ENCODE measurements at places on chromosomes 13 and 19.

GRCh38 chr13:33367926-33368325, 82.4 kb upstream of the STARD13 start:
- no peak for DNase-seq

GRCh38 chr19:271856-272255, 19.3 kb downstream of the PLPP2 start:
- no peak for DNase-seq

DNA sequence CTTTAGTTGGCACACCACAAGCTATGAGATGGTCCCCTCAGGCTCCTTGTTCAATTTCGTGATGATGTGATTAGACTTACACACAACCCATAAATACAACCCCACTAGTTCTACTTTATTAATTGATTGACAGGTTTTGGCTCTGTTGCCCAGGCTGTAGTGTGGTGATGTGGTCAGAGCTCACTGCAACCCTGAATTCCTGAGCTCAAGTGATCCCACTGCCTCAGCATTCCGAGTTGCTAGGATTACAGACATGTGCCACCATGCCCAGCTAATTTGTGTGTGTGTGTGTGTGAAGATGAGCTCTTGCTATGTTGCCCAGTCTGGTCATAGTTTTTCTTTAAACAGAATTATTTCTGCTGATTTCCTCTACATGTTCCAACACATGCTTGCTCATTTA, 17.5 kb upstream of the HTR2A start:
- DNase-seq = no peak

- no peak for DNase-seq
Observed at GRCh38 chr13:46751811-46752635, 44.9 kb downstream of the ESD start.

GRCh38 chr13:41701676-41702075, 244.3 kb downstream of the RGCC start:
- no peak for DNase-seq

DNA sequence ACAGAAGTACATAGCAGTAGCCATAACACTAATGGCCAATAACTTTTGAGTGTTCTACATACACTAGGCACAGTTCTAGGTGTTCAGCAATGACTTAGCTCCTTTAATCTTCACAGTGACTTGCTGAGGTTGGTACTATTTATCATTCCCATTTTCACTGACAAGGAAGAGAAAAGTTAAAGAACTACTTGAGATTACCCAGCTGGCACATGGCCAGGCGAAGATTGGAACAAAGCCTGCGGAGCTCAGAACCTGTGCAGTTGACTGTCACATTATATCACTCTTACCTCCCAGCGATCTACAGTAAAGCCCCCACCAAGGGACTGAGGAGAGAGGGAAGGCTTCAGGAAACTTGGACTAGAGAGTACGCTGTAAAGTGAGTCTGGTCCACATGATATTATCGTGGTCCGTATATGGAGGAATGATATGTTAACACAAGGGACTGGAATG, 42.4 kb upstream of the WDFY2 start:
- no peak for DNase-seq

DNA sequence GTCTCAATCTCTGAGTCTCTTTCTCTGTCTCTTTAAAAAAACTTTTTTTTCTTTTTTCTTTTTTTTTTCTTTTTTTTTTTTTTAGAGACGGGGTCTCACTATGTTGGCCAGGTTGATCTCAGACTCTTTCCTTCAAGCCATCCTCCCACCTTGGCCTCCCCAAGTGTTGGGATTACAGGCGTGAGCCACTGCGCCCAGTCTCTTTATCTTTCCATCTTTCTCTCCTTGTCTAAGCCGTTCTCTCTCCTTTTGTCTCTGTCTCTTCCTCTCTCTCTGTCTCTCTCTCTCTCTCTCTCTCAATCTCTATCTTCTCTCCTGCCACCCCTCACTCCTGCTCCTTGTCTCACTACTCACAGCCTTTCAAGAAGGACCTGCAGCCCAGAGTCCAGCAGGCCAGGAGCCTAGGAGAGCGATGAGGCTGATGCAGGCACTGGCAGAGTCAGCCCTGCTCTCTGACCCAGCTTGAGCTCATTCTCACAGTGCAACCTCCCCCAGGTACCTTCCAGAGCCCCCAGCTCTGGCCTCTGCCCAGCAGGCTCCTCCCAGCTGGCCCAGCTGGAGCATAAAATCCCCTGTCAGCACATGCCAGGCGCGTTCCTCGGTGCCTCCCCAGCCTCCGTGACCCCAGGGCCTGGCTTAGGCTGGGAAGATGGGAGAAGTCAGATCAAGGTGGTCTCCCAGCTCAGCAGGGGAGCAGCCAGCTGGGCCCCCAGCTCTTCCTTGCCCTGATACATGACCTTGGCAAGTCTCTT, at the start of gene NPHS1:
Gene NPHS1, minus strand, starts transcription at position 476 of the 752 bp plus-strand sequence. CDS start 667 bp downstream, outside the sequence.
- DNase-seq = no peak

DNA sequence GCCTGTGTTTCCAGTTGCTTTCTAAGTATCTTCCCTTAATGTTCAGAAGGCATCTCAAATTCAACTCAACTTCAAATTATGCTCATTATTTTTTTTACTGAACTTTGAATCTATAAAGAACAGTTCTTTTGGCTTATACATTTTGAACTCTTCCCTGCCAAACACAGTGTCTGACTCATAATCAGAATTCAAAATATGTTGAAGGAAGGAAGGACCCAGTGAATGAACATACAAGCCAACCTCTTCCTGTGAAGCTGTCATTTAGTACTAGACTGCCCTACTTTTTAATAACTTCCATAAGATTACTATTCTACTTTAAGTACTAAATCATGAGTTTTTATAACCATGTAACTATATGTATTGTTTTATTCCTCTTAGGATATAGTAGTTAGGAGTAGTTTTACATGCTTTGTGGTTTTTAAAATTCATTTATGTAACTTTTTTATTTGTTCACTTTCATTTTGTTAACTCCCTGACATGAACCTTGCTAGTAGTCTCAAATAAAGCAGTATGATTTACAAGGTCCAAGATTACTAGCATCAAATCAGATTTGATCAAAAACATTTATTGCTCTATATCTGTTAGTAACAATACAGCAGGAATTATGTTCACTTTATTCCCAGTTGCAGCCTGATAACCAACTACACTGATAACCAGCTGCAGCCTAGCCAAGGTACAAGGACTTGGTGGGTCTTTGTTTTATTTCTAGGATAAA, 6.4 kb downstream of the NUDT15 start:
- peak; percentile 21 for DNase-seq

DNA sequence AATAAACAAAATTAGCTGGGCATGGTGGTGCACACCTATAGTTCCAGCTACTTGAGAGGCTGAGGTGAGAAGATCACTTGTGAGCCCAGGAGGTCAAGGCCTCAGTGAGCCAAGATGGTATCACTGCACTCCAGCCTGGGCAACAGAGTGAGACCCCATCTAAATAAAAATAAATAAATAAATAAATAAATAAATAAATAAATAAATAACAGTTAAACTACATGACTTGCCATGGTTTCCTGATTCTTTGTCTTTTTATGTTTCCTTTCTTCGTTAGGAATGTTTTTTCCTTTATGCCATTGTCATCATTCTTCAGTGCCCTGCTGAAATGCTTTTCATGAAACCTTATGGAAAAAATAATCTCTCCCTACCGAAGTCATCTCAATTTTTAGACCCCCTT, 35.2 kb upstream of the CXCL17 start:
- no peak for DNase-seq

- DNase-seq = no peak
Observed at GRCh38 chr13:28650284-28650683, 8.6 kb upstream of the POMP start.

GRCh38 chr19:42129399-42130253, 2.6 kb downstream of the POU2F2 start:
- no peak for DNase-seq

DNA sequence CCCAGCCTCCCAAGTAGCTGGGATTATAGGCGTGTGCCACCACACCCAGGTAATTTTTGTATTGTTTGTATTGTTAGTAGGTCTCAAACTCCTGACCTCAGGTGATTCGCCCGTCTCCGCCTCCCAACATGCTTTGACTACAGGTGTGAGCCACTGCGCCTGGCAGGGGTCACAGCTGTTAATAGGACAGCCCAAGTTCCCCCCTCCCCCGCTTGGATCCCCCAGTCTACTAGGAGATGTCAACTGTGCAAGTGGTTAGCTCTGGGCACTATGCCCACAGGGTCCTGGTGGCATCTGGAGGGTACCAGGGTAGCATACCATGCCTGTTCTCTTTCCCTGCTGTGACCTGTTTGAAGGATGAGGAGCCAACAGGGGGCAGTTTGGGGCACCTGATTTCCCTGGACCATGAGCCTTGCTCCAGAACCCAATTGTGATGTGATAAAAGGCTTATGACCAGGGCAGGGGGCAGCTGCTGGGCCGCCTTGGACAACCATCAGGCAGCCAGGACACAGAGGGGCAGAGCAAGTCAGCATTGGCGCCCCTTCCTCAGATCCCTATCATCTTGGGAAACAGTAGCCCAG, at the start of gene TSPAN16:
Gene TSPAN16, plus strand, starts transcription at position 496 of the 581 bp plus-strand sequence. CDS start 138 bp downstream, outside the sequence.
- no peak for DNase-seq

- no peak for DNase-seq
Observed at GRCh38 chr13:63690672-63691071, 2275.0 kb upstream of the PCDH20 start.

DNA sequence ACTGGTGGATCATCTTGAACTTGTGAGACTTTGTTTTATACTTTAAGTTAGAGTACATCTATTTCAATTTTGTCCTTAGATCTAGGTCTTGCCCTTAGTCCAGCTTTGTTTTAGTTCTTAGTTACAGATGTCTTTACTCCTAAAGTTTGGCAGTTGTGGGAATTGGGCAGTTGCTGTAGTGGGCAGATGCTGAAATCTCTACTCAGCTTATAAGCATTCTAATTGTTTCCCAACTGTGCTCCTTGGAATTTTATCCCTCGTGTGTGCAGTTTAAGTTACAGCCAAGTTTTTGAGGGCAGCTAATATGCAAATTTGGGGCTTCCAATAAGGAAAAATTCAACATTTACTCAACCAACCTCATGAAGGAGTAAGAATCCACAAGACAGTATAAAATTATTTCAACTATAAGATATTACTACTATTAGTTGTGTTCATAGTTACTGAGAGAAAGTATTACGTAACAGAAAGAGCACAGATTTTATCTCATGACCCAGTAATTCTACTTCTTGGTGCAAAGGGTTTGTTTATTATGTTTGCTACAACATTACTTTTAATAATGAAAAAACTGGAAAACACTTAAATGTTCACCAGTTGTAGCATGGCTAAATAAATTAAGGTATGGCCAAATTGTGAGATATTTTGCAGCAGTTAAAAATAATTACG, 32.9 kb downstream of the CCDC122 start:
- peak; percentile 33 for DNase-seq

DNA sequence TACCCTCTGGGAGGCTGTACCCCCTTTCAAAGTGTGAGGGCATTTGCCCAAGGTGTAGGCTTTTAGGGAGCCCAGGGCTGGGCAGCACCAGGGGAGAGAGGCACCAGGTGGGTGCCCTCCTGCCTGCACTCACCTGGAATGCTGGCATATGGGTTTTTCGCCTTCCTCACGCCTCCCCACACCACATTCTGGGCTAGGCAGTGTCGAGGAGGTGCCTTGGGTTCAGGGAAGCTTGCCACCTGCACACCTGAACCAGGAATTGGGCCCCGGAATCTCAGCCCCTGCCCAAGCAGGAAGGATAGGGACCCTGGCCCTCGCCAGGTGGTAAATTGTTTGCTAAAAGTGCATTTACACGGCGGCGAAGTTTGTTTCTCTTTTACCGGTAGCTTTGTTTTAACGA, 5.1 kb upstream of the TSHZ3 start:
- no peak for DNase-seq

GRCh38 chr13:99004978-99005377, 27.1 kb upstream of the DOCK9 start:
- DNase-seq = no peak

DNA sequence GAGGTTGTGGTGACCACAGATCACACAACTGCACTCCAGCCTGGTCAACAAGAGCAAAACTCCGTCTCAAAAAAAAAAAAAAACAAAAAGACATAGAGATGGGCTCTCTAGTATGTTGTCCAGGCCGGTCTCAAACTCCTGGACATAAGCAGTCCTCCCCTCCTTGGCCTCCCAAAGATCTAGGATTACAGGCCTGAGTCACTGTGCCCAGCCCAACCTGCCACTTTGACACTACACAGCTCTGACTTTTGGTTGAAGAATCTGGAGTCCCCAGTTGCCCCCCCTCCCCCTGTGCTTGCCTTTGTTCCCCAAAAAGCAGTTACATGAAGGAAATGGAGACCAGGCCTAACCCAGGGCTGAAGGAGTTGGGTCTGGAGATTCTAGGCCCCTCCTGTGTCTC, 12.9 kb downstream of the CARM1 start:
- peak; percentile 37 for DNase-seq

- peak; percentile 41 for DNase-seq
Observed at GRCh38 chr13:50592412-50593155, 250.9 kb downstream of the DLEU7 start.

DNA sequence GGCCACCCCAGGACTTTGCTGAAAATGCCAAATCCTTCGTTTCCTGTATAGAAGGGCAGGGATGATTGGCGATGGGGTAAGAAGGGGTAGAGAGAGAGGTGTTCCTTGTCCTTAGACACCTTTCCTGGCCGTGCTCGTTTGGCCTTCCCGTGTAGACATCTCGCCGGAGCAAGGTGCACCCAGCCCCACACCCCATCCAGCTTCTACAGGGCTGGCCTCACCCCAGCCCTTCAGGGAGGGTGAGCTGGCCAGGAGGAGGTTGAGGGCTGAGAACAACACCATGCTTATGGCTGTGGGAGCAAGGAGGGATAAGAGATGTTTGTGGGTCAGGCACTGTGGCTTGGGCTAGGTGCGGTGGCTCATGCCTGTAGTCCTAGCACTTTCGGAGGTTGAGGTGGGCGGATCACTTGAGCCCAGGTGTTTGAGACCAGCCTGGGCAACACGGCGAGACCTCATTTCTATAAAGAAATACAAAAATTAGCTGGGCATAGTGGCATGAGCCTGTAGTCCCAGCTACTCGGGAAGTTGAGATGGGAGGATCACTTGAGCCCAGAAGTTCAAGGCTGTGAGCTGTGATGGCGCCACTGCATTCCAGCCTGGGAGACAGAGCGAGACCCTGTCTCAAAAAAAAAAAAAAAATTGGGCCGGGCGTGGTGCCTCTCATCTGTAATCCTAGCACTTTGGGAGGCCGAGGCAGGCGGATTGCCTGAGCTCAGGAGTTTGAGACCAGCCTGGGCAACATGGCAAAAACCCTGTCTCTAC, 15.5 kb downstream of the SMARCA4 start:
- DNase-seq = no peak

DNA sequence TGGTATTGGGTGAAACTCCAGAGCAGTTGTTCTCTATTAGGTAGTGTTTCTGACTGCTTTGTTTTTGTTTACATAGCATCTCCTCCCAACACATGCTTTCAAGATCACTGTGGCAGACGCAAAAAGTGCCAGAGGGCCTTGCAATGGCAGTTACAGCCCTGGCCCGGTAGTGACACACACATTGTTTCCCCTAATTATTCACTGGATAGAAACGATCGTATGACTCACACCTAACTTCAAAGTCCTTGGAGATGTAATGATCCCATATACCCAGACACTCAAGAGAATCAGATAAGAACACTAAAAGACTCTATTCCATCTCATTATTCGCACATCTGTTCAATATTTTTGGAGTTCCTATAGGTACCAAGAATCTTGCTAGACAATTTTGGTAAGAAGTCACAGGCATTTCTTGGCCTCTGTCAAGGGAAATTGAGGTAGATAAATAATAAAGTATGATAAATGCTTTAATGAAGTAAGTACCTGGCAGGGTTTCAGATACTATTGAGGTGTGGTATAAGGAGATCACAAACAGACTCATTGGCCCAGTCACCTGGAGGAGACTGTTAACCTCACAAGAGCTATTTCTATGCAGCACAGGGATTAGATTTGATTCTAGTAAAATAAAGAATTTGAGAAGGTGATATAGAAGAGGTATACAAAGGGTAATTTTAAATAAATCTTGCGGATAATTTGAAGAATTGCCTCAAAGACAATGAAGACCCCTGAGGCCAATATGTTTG, 485.3 kb downstream of the SLITRK6 start:
- DNase-seq = peak; percentile 58

Measured in BJ (cell line).